ENCODE measurements at places on chromosomes 6 and 20.

GRCh38 chr6:14880677-14881076, 365.2 kb upstream of the JARID2 start:
- no peak for DNase-seq

- no peak for DNase-seq
Measured at GRCh38 chr6:2426561-2427340, 181.3 kb upstream of the GMDS start.

DNA sequence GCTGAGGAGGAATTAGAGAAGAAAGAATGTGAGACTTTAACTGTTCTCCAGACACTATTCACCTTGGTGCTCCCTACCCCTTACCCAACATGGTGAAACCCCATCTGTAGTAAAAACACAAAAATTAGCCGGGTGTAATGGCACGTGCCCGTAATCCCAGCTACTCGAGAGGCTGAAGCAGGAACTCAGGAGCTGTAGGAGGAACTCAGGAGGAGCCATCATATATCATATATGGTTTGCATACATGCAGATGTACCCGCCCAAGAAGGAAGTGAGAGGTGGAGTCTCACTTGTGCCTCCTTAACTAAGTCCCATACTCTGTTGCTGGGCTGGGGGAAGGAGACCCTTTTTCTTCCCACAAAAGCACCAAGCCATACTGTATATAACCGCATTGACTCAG, 35.5 kb upstream of the ME1 start:
- no peak for DNase-seq

DNA sequence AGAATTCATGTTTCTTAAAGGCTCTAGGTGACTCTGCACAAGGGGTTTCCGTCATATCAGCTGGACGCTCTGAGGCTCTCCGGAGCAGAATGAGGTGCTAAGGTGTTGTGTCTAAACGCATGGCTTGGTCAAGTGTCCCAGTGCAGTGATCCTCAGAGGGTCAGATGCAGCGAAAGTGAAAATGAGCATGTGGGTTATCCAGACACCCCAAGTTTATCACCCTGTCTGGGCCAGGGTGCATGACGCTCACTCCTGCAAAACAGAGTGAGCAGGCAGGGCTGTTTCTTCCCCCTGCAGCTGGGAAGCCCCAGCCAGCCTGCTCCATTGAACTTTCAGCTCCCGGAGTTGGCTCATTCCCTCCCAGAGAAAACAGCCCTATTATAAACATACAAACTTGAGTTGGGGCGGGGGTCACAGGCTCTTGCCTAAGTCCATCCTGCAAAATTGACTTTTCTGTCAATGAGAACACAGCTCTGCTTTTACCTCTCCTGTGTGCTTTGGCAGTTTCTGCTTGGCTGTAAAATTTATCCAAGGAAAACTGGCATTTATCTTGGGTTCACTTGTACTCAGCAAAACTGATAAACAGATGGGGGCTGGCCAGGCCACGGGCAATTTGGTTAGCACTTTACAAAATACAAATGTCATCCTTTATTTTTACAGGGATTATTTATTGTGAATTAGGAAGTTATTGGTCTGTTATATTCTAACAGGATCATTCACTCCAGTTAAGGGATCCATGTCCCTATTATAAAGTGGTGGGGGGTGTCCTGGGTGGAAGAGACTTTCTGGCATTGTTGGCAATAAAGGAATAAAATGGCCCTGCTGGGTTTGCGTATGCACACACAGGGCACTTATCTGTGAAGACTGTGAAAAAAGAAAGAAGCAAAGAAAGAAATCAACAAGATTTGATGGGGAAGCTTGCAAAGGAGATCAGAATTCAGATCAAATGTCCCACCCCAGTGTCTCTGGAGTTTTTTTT, 154.9 kb downstream of the FOXA2 start:
- DNase-seq: no peak

GRCh38 chr20:57261457-57262251, 4.8 kb downstream of the BMP7 start:
- no peak for DNase-seq

DNA sequence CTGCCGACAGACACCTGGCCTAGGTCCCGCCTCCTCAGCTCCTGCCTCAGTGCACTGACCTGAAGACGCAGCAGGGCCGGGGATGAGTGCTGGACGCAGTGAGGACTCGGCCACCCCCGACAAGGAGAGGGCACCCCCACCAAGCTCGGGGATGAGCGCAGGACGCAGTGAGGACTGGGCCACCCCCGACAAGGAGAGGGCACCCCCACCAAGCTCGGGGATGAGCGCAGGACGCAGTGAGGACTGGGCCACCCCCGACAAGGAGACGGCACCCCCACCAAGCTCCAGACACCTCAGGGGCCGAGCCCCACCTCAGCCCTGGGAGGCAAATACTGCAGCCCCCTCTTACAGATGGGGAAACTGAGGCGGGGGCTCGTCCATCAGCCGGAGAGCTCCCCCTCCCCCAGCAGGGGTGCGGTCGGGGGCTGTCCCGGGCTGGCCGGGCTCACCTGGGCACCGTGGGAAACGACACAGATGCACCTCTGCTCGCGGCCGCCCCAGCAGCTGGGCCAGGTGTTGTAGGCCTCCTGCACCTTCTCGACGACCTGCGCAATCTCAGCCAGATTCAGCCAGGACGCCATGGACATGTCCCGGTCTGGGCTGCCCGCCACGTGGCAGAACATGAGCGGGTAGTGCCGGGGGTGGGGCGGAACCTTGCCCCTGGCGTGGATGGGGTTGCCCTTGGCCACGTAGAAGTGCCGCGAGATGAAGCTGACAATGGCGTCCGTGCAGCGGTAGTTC, 7.5 kb downstream of the HELZ2 start:
- DNase-seq: no peak

- DNase-seq: no peak
Measured at GRCh38 chr20:53284696-53285095, 308.9 kb downstream of the ZNF217 start.

DNA sequence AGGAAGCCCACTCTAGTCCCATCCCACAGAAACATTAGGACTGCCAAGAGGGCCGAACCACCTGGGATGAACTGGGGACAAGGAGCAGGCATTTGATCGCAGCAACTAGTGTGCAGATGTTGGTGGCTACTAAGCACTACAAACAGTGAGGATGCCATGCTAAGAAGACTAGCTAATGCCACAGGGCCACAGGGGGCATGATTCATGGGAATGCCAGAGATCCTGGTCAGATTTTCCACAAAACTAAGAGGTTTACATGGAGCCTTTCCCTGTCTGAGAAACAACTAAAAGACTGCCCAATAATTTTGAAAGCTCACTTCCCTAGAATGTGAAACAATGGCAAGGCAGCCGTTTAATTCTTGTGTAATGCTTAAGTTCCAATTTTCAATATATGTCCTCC, 375.9 kb upstream of the PTCHD4 start:
- DNase-seq: no peak

DNA sequence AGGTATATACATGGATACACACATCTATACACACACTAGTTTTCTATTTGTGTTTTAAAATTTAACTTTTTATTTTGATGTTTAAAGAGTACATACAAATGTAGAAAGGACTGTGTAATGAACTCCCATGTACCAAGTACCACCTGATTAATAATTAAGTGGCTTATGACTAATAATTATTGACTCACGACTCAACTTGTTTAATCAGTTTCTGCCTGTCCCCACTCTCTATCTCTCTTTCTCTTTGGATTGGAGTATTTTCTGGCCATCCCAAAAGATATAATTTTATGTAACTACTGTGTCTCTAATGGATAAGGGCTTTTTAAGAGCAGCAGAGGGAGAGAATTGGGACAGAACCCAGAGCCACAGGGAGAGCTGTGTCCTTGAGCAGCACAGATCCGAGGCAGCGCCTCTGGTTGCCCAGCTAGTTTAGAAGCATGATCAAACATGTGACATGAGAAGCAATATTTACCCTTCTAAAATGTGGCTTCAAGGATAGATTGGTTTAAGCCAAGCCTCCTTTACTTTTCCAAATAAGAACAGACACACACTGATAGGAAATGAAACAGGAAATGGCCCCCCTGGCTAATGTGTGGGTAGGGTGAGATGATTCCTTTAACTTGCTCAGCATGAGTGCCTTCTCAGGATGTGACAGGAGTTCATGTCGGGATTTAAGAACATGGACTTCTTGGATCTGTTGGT, 81.0 kb downstream of the ERMARD start:
- DNase-seq: no peak

DNA sequence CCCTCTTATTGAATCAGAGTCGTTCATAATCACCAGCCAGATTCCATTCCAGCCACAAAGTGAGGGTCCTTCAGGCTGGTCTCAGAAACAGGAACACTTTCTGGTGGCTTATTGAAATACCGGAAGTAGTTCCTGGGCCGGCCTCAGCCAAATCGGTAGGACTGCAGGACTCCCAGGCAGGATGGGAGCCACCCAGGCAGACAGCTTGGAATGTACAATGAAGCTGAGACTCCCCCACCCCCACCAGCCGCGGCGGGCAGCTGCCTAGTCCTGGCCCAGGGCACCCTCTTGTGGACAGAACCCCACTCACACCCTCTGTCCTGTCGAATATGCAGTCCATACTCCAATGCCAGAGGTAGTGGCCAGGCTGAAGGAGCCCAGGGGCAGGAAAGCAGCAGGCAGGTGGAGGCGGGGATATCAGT, 43.8 kb downstream of the MDFI start:
- DNase-seq: peak; percentile 85

GRCh38 chr6:101090281-101090680, 209.2 kb upstream of the ASCC3 start:
- no peak for DNase-seq

- DNase-seq: no peak
Measured at GRCh38 chr20:56801971-56802755, 173.1 kb downstream of the TFAP2C start.

DNA sequence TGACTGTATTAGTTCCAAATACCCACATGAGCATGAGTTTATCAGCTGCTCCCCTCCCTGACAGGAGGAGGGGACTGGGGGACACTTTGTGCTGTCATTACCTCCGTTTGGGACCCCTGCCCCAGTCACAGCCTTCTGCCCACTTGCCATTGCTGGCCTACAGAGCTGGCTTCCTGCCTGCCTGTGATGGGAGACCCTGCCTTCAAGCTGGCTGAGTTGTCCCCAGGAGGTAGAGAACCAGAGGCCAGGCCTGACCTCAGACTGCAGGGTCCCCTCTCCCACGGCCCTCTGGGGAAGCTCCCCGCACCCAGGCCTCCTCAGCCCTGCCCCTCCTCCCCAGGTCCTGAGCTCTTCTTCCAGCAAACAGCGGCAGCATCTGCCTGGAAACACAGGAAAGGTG, 105.5 kb downstream of the JPH2 start:
- no peak for DNase-seq

- DNase-seq: peak; percentile 6
Measured at GRCh38 chr20:19828232-19828631, 70.2 kb downstream of the RIN2 start.

DNA sequence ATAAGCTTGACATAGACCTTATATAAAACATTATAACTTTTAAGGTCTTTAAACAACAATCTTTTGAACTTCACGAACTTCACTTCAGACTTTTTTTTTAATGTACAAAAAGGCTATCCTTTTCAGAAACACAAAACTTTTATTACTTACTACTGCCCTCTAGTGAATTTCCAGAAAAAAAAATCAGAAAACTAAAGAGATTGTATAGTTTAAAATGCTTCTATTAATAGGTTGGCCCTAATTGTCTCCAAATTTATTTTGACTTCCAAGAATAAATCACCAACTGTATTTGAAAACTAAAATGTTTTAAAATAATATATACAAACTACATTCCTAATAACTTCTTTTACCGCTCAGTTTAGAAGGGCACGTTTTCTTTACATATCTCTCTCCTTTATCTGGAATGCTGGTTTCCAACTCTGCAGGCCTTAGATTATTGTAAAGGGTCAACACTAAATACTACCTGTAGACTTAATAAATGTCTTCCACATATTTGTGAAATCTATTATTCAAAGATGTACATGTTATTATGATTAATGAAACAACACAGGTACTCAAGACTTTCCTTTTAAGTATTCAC, 66.8 kb downstream of the LMBRD1 start:
- no peak for DNase-seq

DNA sequence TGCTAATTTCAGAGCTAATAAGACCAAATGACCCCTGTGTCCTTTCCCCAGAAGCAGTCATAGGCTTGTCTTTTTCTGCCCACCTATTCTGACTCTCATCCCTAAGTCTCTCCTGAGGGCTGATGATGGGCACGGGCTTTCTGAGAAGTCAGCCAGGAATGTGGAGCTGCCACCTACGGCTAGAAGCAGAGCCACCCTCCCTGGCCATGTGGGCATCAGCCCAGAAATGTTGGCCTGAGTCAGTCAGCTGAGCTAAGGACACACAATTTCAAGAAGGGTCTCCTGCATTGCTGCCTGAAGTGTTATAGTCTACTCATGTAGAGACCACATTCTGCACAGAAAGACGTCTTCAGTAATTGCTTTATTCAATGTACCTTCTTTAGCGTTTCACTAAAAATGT, 17.1 kb downstream of the MYLIP start:
- DNase-seq: no peak

DNA sequence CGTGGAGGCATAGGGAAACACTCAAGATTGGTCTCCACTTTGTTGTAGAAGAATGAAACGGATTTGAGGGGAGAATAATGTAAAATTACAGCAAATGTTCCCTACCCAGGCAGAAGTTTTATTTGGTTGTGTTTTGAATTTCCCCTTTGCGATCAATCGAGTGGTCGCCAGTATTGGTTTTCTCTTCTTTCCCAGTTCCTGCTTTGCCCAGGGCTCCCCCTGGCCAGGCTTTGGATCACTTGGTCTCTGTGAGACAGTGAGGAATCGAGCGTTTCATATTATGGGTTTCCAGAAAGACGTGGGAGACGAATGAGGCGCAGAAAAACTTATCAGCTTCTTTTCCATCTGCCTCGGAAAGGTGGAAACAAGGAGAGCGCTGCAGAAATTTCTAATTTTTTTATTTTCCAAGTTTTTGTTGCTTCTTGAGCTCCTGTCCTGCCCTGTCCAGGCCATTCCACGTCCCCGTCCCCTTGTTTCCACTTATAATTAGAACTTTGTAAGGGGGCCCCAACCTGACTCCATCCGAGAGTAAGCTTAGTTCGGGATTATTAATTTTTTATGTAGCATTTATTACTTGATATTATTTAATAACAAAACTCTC, 7.5 kb upstream of the TBX18 start:
- no peak for DNase-seq

- DNase-seq: no peak
Measured at GRCh38 chr6:89927791-89928550, 33.7 kb downstream of the GJA10 start.

GRCh38 chr6:53578371-53578770, 33.5 kb upstream of the GCLC start:
- no peak for DNase-seq

DNA sequence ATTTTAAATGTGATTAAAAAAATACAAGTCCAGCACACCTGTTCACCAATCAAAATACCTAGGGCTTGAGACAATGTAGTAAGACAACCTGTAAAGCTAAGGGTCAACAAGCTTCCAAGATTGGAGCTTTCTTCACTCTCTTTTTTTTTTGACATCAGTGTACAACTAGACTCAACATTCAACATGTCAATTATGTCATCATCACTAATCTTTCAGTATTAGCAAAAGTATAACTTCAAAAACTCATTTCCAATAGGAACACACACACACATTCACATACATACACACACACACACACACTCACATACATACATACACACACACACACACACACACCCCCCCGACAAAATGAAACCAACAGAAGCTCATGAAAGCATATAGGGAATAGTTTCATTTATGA, 26.0 kb downstream of the PRKN start:
- no peak for DNase-seq

Measured in COR-L47 (cell line).